ENCODE measurements at places on chromosomes 13 and 19.

DNA sequence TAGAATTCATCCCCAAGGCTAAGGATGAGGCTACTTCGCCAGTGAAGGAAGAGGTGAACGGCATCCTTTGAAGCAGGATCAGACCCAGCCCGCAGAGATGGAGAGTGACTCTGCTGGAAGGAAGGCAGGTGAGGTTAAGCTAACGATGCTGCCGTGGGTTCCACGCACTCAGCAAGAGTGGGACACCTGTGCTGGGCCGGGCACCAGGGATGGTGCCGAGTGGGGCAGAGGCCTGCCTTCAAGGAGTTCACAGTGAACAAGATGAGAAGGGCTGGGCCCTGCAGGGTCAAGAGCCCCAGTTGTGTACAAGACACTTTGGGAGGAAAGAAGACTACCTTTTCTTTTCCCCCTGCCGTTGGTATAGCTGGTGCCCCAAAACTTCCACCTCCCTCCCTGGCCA is 606.6 kb downstream of the LIG4 start:
- DNase-seq: no peak

DNA sequence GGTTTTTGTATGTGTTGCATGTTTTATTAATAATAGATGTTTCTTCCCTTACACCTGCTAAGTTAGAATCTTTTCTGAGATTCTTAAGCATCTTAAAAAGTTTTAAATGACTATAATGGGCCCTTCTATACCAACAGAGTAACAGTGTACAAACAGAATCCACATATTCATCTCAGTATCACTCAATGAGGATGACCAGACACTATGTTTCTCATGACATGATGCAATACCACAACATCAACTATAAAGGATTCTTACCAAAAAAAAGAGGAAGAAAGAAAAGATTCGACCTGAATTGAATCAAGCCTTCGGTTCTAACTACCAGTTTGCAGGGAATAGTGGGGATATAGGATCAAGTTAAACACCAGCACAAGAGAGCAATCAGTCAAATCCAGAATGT is 56.5 kb downstream of the INTS6 start:
- DNase-seq: no peak

DNA sequence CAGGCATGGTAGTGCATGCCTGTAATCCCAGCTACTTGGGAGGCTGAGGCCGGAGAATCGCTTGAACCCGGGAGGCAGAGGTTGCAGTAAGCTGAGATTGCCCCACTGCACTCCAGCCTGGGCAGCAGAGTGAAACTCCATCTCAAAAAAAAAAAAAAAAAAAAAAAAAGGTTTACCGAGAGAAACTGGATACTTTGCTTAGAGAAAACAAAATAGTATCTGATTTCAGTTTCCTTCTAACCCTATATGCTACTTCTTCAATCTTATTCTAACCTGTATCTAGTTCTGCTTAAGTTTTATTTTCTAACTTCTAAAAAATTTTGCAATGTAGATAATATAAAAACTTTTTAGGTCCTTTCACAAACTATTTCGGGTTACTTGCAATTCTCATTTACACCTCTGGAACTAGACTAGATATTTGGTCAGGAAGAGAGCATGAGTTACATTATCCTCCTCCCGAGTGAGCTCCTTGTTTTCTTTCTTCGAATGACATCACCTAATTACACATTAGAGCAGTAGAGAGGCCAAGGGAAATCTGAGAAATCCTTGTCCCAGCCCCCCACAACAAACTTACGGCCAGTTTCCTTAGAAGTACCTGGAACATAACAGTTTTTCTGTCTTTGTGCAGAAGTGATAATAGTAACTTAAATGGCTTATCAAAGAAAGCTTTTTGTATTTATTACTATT is 128.9 kb downstream of the B3GLCT start:
- no peak for DNase-seq

- DNase-seq: no peak
These were observed 7.1 kb downstream of the RBM26 start for GRCh38 chr13:79398915-79399314.

GRCh38 chr13:22162889-22163288 is 492.0 kb downstream of the FGF9 start:
- DNase-seq: no peak

DNA sequence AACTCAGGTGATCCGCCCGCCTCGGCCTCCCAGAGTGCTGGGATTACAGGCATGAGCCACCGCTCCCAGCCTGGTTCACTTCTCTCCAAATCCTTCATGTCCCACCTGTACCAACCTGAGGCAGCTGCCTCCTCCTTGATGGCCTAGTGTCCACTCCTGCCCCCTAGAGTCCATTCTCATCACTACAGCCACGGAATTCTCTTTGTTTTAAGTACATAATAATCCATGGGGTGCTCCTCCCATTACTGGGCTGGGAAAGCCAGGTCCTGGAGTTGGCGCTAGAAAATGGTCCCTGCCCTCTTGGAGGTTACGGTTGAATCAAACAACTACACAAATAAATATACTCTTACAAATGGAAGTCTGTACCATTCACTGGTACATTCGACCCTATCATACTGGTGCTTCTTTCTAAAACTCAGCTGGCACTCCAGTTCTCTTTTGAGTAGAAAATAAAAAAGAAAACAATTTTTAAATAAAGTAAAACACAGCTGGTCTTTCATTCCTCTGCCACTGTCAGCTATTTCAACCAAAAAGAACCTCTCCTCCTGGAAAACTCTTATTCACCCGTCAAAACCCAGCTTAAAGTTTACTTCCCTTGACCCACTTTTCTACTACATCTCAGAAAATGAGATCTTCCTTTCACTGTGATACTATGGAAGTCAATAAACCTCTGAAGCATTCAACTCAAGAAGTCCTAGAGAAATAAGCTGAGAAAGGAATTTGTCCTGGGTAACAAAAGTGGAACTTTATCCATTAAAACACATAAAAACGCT is 22.4 kb upstream of the ARHGEF18 start:
- DNase-seq: no peak

DNA sequence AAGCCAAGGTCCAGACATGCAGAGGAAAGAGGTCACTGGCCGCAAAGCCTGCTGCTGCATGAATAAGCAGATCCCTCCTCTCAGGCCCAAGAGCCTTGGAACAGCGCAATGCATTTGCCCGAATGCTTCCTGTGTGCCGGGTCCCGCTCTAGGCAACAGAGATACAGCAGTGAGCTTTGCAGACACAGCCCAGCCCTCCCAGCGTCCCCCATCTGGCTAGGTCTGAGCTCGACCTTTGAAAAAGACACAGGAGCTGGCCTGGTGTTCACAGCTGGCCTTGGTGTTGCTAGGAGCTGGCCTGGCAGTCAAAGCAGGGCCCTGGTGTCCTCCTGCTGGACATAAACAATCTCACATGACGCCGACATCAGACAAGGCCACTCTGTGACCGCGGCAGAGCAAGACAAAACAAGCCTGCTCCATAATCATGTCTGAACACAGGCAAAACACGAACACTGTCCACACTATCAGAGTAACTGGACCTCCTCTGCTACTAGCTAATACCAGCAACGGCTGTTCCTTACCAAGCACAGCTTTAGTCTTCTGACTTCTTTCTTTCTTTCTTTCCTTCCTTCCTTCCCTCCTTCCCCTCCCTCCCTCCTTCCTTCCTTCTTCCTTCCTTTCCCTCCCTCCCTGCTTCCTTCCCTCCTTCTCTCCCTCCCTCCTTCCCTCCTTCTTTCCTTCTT is 5.7 kb upstream of the PEX11G start:
- no peak for DNase-seq

GRCh38 chr13:77389625-77390000 is 62.7 kb upstream of the MYCBP2 start:
- DNase-seq: no peak

- DNase-seq: peak; percentile 19
These were observed 3.4 kb downstream of the PVR start for GRCh38 chr19:44647144-44647543.
